ENCODE measurements at places on chromosomes 2 and 18.

- no peak for DNase-seq
These were observed 239.0 kb downstream of the ZNF521 start for GRCh38 chr18:25112821-25113434.

GRCh38 chr2:218039171-218039570 is 29.9 kb upstream of the RUFY4 start:
- DNase-seq, result peak; percentile 77

GRCh38 chr2:212911011-212911410 is 240.4 kb downstream of the IKZF2 start:
- DNase-seq, result no peak

GRCh38 chr2:105744909-105745853 is at the start of gene NCK2:
NCK2 (plus strand) TSS chr2:105744912; CDS start chr2:105855064, 110,152 bp downstream.
- DNase-seq, result no peak

DNA sequence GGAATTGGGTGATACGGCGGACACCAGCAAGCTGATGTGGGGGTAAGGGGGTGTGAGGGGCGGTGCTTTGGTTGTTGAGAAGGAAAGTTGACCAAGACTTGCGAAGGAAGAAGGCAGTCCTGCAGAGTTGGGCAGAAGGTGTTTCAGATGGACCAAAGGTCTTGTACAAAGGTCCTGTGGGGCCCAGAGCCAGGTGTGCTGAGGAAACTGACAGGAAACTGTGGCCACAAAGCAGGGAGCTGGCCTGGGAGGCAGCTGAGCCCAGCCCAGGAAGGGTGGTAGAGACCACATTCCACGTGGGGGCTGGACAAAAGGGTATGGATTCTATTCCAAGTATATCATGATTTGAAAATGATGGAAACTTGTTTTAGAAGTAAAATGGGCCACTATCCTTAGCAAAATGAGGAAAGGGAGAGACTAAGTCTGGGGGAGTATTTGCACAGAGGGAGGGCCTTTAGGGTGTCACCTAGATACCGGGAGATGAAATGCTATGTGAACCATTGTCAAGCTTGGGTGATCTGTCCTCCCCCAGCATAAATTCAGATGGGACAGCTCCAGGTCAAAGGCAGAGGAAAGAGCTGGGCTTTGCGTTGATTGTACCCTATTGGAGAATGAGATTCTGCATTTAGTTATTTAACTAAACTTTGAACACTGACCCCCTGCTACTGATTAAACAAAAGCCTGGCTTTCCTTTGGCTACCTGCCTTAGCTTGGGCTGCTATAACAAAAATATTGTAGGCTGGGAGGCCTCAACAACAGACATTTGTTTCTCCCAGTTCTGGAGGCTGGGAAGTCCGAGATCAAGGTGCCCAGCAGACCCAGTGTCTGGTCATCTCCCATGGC is 4.3 kb upstream of the EDAR start:
- no peak for DNase-seq

DNA sequence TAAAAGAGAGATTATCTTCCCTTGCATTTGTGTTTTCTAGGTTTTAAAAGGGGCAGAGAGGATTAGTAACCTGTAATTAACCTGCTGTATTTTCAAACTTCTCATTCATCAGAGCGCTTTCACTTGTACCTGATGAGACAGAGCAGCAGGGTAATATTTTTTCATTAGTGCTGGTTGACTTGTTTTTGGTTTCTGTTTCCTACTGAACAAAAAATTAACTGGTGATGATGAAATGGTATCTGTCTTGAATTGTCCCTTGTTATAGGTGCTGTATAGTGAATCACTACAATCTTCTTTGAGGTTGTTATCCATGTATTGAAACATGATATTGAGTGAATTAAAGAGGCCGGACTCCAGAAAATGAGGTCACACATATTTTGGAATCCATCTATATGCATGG is 37.9 kb downstream of the CDH20 start:
- DNase-seq, result no peak

DNA sequence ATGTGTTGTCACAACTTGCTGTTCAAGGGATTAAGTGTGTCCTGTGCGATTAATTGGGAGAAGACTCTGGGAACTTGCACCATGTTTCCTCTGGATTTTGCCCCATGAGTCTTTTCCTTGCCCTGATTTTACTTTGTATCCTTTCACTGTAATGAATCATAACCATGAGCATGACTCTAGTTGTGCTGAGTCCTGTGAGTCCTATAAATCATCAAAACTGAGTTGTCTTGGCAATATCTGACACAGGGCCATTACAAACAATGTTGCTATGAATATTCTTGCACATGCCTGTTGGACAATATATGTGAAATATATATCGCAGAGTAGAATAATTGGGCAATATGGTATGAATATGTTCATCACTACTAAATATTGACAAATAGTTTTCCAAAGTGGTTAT is 56.5 kb upstream of the COL5A2 start:
- peak; percentile 81 for DNase-seq

GRCh38 chr18:70116949-70117348 is 88.5 kb downstream of the RTTN start:
- DNase-seq, result no peak

- DNase-seq, result no peak
These were observed 202.8 kb upstream of the TWIST2 start for GRCh38 chr2:238645095-238645494.

GRCh38 chr18:79950515-79951341 is 725 bp downstream of the SLC66A2 start:
- DNase-seq, result no peak

- DNase-seq, result no peak
These were observed 34.1 kb downstream of the HDAC4 start for GRCh38 chr2:239366740-239367139.

GRCh38 chr2:165436559-165436958 is 32.9 kb upstream of the CSRNP3 start:
- DNase-seq, result no peak

DNA sequence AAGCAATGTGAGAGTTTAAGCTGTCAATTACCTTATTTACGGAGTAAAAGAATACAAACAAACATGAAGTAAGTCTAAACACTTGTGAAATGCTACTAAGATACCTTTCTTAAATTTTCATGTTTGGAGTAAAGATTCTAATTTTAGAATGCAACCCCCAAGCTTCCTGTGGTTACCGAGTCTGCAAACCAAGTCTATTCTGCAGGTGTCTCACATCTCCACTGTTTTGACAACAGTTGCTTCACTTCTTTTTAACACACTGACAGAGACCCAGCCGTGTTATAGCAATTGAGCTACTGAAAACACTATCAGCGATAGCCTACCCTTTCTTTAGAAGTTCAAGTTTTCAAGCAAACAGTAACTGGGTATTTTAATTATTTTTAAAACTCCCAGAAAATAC is 608.3 kb downstream of the ERBB4 start:
- DNase-seq, result no peak

- no peak for DNase-seq
These were observed 546 bp downstream of the CHPF start for GRCh38 chr2:219542931-219543595.

GRCh38 chr2:197628043-197628500 is 47.3 kb downstream of the RFTN2 start:
- DNase-seq, result peak; percentile 10

- DNase-seq, result no peak
These were observed 38.5 kb upstream of the ODC1 start for GRCh38 chr2:10486601-10487079.

Data from fibroblast of upper back skin (primary cell).